Hypothalamus (tissue), 51 donors: ENCODE measurements at places on chromosomes 6 and 20.

- no peak for DNase-seq
Observed at GRCh38 chr20:34109442-34109841, 2.6 kb downstream of the EIF2S2 start.

- DNase-seq: no peak
Observed at GRCh38 chr6:108825326-108825725, 22.9 kb upstream of the ARMC2 start.

DNA sequence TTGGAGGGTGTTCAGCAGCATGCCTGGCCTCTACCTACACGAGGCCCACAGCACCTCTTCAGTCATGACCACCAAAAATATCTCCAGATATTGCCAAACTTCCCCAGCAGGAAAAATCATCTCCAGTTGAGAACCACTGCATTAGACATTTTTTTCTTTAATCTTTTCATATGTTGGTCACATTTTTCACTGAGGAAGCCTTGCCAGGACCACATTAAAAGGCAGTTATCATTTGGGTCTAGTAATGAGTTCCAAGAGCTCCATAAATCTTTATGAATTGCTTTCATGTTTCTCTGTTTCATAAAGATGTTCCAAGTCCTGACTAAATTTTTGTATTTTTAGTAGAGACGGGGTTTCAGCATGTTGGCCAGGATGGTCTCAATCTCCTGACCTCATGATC is 28.8 kb downstream of the MTRES1 start:
- DNase-seq: no peak

- DNase-seq: no peak
Observed at GRCh38 chr6:118281291-118281690, 266.8 kb upstream of the PLN start.

- no peak for DNase-seq
Observed at GRCh38 chr6:27986928-27987725, 30.1 kb downstream of the OR2B6 start.

GRCh38 chr20:57882451-57883161 is 172.8 kb upstream of the PMEPA1 start:
- no peak for DNase-seq

DNA sequence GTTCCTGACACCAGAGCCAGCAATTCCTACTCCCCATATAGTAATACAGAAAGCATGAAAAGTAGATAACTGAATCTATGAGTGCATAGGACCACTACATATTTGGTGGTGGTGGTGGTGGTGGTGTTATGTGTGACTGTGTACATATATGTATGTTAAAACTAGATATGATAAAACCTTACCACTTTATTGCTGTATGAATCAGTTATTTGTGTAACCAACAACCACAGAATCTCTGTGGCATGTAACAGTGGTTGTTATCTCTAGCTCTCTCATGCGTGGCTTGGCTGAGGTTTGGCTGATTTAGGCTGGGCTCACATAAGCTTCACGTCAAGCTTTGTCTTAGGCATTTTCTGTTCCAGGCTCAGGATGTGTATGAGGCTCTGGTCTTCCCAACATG is 55.7 kb downstream of the PLCB1 start:
- no peak for DNase-seq

GRCh38 chr6:90098001-90098531 is 198.6 kb downstream of the BACH2 start:
- no peak for DNase-seq

- DNase-seq: no peak
Observed at GRCh38 chr20:62644044-62644795, 1.9 kb downstream of the SLCO4A1 start.

- no peak for DNase-seq
Observed at GRCh38 chr20:15220009-15220656, 882.7 kb upstream of the FLRT3 start.

DNA sequence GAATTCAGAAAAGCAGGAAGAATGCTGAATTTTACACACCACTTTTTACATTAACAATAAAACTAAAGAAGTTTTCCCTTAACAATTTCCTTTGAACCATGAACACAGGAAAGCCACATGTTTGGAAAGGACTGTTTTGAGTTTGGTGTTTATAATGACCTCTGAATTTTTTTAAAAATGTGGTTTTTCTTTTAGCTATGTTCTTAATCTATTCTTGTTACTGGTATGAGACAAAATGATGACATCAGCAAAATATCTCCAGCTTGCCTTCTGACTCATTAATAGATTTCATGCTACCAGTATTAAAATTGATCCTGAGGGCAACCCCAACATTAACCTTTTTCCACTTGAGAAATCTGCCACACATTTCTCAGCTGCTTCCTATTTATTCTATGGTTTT is 217.5 kb upstream of the THEMIS start:
- no peak for DNase-seq

DNA sequence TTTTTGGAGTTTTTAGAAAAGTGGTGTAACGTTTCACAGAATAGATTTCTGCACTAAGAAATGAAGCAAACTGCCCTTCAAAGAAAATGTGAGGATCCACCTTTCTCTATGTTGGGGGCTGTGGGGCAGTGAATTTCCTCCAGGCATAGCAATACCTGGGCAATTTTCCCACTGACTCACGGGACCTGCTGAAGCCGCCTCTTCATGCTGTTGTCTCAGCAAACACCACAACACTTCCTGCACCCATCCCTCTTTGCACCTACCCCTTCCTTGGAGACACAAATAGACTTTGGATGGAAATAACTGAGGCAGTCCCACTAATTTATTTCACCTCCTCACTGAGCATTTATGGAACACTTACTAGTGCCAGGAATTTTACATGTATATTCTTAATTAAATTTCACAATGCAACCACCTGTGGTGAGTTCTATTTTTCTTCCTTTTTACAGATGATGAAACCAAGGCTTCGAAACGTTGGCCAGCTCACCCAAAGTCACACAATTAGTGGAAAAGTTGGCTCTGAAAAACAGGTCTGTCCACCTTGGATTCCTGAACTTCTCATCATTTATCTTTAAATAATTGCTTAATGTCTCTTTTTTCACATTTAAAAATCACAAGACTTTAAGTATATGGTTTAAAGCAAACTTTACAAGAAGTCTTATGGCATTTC is 17.2 kb upstream of the ADGRF1 start:
- no peak for DNase-seq

DNA sequence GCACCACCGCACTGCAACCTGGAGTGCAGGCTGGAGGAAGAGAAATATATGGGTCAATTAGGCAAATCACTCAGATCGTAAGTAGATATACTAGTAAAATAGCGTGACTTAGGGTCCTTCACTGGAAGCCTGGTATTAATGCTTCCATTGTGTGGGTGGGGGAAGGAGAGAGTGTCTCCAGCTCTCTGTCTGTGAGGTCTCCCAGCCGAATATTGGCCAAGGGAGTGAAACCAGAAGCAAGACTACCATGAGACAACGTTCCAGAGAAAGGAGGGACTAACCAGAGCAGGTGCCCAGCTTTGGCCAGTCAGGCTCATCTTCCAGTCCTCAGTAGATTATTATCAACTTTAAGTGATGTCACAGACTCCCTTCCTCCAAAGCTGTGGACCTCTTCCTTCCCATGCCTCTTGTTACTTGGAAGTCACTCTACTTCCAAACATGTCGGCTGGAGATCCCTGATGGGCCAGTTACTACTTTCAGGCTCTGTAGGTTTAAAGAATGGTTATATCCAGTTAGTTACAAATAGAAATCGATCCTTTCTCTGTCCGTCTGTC is 28.8 kb downstream of the MTHFD1L start:
- DNase-seq: no peak

- DNase-seq: no peak
Observed at GRCh38 chr6:118509009-118509617, 39.0 kb upstream of the PLN start.

DNA sequence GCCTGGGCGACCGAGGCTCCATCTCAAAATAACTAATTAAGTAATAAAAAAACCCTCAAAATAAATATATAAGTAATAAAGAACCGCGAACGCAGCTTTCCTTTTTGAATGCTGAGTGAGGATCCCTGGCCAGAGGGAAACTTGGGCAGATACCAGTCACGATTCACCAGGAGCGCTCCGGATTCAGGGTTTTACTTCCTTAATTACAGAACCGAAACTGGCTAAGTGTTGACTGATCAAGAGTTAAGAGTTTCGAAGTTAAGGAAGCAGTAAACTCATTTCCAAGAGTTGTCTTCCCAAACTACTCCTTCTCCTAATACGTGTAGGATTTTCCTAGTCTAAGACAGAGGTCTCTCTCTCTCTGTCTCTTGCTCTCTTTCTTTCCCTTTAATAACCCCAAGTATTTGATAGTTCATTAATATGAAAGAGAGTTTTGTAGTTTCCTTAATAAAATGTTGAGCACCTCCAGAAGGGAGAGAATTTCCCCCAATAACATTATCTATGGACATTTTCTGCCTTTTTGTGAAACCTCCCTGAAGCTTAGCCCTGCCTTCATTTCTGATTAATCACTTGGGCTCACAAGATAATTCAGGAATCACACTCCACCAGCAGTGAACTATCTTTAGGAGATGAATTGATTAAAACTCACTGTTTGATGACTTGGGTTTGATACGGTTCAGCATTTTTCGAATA is 61.4 kb upstream of the ZNF217 start:
- no peak for DNase-seq

DNA sequence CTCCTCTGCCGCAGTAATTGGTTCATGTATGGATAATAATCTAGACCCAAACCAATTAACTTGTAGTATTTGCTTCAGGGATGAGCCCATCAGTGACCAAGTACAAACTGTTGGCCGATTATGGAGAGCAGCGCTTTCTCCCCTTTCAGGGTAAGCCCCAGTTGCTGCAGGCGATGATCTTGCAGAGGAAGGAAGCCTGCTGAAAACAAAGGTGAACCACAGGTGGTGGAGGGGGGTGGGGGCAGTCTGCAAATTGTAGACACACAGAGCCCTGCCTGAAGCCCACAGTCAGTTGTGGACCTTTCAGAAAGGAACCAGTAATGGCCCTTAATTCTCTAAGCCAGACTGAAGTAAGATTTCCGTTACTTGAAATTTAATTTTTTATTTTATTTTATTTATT is 167.9 kb upstream of the JARID2 start:
- DNase-seq: no peak

DNA sequence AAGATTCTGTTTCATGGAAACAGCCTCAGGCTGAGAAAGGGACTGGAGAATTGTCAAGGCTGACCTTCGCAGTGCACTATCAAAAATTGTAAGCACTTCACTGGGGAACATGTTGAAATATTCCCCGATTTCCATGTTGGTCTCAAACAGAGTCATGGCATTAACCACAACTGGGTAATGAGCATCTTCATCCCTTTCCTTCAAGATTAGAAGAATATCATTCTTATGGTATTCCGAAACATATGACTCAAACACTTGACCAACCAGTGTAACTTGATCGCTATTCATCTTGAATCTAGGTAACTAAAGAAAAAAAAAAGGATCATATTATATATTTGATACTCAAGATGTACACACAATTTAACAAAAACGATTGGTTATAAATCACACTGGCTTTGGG is 3.5 kb downstream of the MCM9 start:
- DNase-seq: no peak

- no peak for DNase-seq
Observed at GRCh38 chr20:53527196-53527595, 66.4 kb downstream of the ZNF217 start.
